Aorta (tissue), 5 donors: ENCODE measurements at places on chromosomes 2 and 18. TPM values are rescaled to one million over a fixed set of nuclear protein-coding genes. Genes with fewer than 3 reads are reported as not detected.

- H3K4me3 ChIP-seq: no peak overlapping the region
- DNase-seq: no peak
- no peaks in the 10 kb centered on the region for H3K27me3 ChIP-seq
- H3K4me1 ChIP-seq: no peaks in the 10 kb centered on the region
- no peaks in the 10 kb centered on the region for H3K36me3 ChIP-seq
- H3K27ac ChIP-seq: no peak overlapping the region
These were observed 18.2 kb upstream of the DUSP2 start for GRCh38 chr2:96163415-96163767.

GRCh38 chr18:32717126-32717525, 55.7 kb downstream of the KLHL14 start:
- no peaks in the 10 kb centered on the region for H3K27me3 ChIP-seq
- no peak overlapping the region for H3K27ac ChIP-seq
- no peak overlapping the region for H3K4me3 ChIP-seq
- no peaks in the 10 kb centered on the region for H3K36me3 ChIP-seq
- no peaks in the 10 kb centered on the region for H3K4me1 ChIP-seq
- no peak for DNase-seq

DNA sequence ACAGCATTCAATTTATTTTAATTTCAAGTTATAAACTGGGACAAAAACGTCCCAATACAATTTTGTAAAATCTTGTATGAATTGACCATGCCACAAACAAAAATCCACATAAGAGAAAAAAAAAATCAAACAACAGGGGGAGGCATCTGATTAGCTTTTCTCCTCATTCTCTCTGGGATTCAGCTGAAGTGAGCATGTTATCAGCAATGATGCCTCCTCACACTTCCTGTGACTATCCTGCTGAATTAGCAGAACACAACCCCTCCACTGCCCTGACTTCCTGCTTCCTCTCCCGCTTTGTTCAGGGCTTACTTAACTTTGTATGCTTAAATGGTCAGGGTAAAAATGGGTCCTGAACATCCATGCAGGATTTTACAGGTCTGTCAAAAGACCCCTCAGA, 132.2 kb upstream of the ITGB6 start:
- H3K27me3 ChIP-seq: no peaks in the 10 kb centered on the region
- peaks cover 5% of the 10 kb centered on the region for H3K4me1 ChIP-seq
- no peak for DNase-seq
- H3K4me3 ChIP-seq: no peak overlapping the region
- H3K36me3 ChIP-seq: peaks cover 2% of the 10 kb centered on the region

- no peak for DNase-seq
- peaks cover 1% of the 10 kb centered on the region for H3K4me1 ChIP-seq
- H3K36me3 ChIP-seq: peaks cover 3% of the 10 kb centered on the region
- H3K4me3 ChIP-seq: no peak overlapping the region
- no peak overlapping the region for H3K27ac ChIP-seq
These were observed 71.4 kb downstream of the SEPTIN10 start for GRCh38 chr2:109542384-109542783.

- H3K27me3 ChIP-seq: no peaks in the 10 kb centered on the region
- H3K4me1 ChIP-seq: peaks cover 26% of the 10 kb centered on the region
- peak; percentile 60 for DNase-seq
- no peak overlapping the region for H3K27ac ChIP-seq
These were observed 11.6 kb downstream of the CFLAR start for GRCh38 chr2:201127570-201127969.

SOX11 gene
- total RNA-seq: not detected
